ENCODE measurements at places on chromosomes 3 and 15. TPM values are rescaled to one million over a fixed set of nuclear protein-coding genes. Genes with fewer than 3 reads are reported as not detected.

DNA sequence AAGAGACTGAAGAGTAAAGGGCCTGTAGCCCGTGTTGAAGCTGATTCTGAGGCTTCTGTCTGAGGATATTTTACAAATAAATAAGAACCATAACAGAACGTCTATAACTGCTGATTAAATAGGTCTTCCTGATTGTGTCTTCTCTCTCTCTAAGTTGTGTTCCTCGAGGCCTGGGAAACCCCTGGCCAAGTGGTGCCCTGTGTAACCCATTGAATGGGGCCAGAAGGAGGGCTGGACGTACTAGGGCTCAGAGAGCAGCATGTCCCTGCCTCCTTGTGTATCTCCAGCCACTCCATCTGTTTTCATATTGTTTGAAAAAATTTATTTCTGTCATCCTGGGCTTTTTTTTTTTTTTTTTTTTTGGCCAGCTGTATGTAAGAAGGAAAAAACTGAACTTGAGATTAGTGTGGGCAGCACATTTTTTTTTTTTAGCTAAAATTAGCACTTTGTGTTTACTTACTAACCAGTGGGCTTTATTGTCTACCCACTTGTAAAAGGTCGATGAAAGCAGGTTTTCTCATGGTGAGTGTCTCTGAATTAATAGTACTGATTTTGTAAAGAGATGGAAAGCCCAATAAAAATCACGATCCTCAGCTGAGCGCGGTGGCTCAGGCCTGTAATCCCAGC, 10.7 kb downstream of the DHX30 start:
- no peak overlapping the region for H3K27ac ChIP-seq
- H3K27me3 ChIP-seq = no peaks in the 10 kb centered on the region
- H3K36me3 ChIP-seq = peaks cover 67% of the 10 kb centered on the region
- no peak for DNase-seq

- H3K4me1 ChIP-seq = no peaks in the 10 kb centered on the region
- H3K4me3 ChIP-seq = no peak overlapping the region
- no peaks in the 10 kb centered on the region for H3K27me3 ChIP-seq
- H3K36me3 ChIP-seq = no peaks in the 10 kb centered on the region
Measured at GRCh38 chr15:43276563-43277200, 10.0 kb upstream of the TGM5 start.

UQCC5 gene
- total RNA-seq = 29.7 TPM

CDCP1 gene
- 13.5 TPM for total RNA-seq

ATP8B4 gene
- 0.95 TPM for total RNA-seq

Measured in endodermal cell (in vitro differentiated cells).